ENCODE measurements at places on chromosomes 12 and 14. TPM values are rescaled to one million over a fixed set of nuclear protein-coding genes. Genes with fewer than 3 reads are reported as not detected.

CCDC38 gene
- not detected for total RNA-seq

PEX5 gene
- total RNA-seq: 31.4 TPM

EPYC gene
- not detected for total RNA-seq

TEAD4 gene
- total RNA-seq: 18.4 TPM

SYCP3 gene
- total RNA-seq: 0.17 TPM

DNAI7 gene
- 0.11 TPM for total RNA-seq

CCND2 gene
- 69.9 TPM for total RNA-seq

RPGRIP1 gene
- 0.33 TPM for total RNA-seq

TPPP2 gene
- total RNA-seq: not detected

REP15 gene
- total RNA-seq: 15.4 TPM

OTX2 gene
- total RNA-seq: not detected

FLVCR2 gene
- 1.5 TPM for total RNA-seq

P3H3 gene
- 10.9 TPM for total RNA-seq

STYK1 gene
- 2.7 TPM for total RNA-seq

TMEM30B gene
- total RNA-seq: 0.43 TPM

BMP4 gene
- total RNA-seq: 5.2 TPM

BBOF1 gene
- 1.3 TPM for total RNA-seq

CD27 gene
- total RNA-seq: not detected

SCNN1A gene
- 0.43 TPM for total RNA-seq

ANKS1B gene
- total RNA-seq: 0.26 TPM

KCNK10 gene
- not detected for total RNA-seq

ART4 gene
- total RNA-seq: 80.9 TPM

OLR1 gene
- total RNA-seq: not detected

BCDIN3D gene
- 2.7 TPM for total RNA-seq

CCDC177 gene
- not detected for total RNA-seq

KRT74 gene
- total RNA-seq: not detected

PPP1R1A gene
- not detected for total RNA-seq

MYO1A gene
- not detected for total RNA-seq

DHH gene
- total RNA-seq: 0.26 TPM

SYT1 gene
- total RNA-seq: 5.2 TPM

GNG2 gene
- 6.5 TPM for total RNA-seq

WSCD2 gene
- total RNA-seq: not detected

HCFC2 gene
- total RNA-seq: 19.9 TPM

GSG1 gene
- not detected for total RNA-seq

MLF2 gene
- 71.3 TPM for total RNA-seq

SLCO1B1 gene
- not detected for total RNA-seq

SLC17A8 gene
- under 0.01 TPM for total RNA-seq

KLRB1 gene
- not detected for total RNA-seq

CRADD gene
- total RNA-seq: 9.9 TPM

DPY19L2 gene
- total RNA-seq: 0.17 TPM

AQP5 gene
- not detected for total RNA-seq

IFI27L2 gene
- 4.2 TPM for total RNA-seq

TMEM233 gene
- 0.11 TPM for total RNA-seq

ENDOU gene
- total RNA-seq: under 0.01 TPM

PAX9 gene
- total RNA-seq: under 0.01 TPM

RPL41 gene
- total RNA-seq: 2,853 TPM

KRT71 gene
- not detected for total RNA-seq

PLCZ1 gene
- total RNA-seq: not detected

Measured in dermis lymphatic vessel endothelial cell (primary cell).